Activated CD4-positive, alpha-beta T cell treated with anti-CD3 and anti-CD28 coated beads, Interleukin-2, Interleukin-6, amounts not matched to agents 100 ng/mL and 50 ng/mL, durations not matched to agents 16 hours and 8 hours (primary cell): ENCODE measurements at places on chromosomes 7 and 10.

DNA sequence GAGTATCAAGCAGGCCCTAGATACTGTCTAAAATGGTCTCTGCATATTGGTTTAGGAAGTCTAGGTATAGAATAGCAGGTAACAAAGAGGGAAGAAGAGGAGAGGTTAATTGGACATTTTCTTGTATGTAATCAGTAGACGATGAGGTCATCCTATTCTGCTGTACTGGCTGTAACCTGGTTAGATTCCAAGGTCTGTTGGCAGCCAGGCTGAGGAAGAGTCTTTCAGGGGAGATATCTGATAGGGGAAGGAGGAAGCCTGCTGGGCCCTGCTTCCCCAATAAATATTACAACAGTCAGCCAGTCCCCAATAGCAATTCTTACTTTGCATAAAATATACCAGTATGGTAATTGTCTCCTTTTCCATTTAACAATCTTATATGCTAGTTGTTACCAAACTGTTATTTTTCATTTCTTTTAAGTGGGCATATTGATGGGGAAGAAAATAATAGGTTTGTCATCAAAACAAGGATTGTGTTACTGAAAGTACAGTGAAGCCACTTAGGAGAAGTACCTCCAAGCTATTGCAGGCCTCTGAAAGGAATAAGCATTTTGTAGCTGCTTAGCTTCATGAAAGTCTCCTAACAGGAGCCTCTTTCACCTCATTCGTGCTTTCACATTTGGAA is 186.4 kb downstream of the LRRC4 start:
- no peak for DNase-seq

DNA sequence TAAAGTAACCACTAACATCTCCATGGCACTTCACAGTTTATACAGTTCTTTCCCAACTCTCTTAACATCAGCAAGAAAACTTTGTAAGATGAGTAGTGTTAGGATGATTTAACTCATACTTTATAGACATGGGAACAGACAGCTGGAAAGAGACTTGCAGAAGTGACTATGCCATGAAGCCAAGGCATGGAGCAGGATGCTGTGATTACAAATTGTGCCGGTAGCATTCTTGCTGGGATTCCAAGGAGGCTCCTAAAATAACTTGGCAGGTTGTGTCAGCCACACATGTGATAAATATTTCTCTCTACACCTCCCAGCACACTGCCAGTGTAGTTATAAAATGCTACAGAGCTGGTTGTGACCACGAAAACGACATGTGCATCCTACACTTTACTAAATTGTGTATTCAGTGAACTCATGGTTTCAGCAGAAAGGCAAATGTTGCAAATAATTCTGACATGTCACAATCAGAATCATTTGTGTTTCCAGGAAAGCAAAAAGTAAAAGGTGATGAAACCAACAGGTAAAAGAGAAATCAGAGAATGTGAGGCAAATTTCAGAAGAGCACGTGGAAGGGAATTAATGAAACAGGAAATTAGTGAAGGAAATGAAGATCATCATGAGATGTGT is 5.6 kb upstream of the CYP3A4 start:
- no peak for DNase-seq

GRCh38 chr7:48563334-48563733 is 361.0 kb upstream of the CDC14C start:
- DNase-seq: no peak

- DNase-seq: no peak
Observed at GRCh38 chr7:156356551-156356950, 284.0 kb upstream of the RNF32 start.

DNA sequence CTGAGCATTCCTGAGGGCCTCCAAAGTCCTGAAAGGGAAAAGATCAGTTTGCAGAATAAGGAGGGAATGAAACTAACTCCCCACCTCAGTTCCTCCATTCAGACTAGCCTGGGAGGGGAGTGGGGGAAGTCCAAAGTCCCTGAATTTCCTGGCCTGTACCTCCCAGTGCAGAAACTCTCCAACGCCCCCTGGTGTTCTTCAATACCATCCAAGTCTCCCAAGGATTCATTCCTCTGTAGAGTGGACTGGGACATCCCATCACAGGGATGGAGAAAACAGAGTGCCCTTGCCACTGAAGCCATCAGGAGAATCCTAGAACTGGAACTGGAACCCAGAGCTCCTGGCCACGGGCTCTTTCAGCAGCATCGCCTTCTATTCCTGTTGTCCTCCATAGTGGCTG is 1.6 kb upstream of the COL13A1 start:
- DNase-seq: peak; percentile 15

- DNase-seq: no peak
Observed at GRCh38 chr10:5484205-5484604, 15.2 kb downstream of the CALML5 start.

DNA sequence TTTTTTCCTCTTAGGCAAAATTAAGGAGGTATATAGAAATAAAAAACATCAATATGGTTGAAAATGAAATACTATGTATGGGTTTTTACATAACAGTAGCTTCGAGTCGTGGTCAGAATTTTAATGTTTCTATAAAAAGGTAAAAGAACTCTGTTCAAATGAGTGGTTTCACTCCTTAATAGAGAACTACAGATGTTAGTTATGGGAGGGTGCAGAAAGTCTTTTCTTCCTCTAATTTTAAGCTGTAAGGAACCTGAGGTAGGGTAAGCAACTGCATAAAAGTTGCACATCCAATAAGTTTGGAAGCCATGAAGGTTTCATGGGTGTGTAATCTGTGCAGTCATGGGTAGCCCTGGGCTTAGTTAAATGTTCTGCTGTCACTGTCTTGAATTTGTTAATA is 141.3 kb downstream of the SUGCT start:
- no peak for DNase-seq

GRCh38 chr10:72335394-72336258 is 19.1 kb downstream of the DNAJB12 start:
- peak; percentile 64 for DNase-seq

- DNase-seq: no peak
Observed at GRCh38 chr7:72316148-72316547, 96.0 kb downstream of the CALN1 start.

DNA sequence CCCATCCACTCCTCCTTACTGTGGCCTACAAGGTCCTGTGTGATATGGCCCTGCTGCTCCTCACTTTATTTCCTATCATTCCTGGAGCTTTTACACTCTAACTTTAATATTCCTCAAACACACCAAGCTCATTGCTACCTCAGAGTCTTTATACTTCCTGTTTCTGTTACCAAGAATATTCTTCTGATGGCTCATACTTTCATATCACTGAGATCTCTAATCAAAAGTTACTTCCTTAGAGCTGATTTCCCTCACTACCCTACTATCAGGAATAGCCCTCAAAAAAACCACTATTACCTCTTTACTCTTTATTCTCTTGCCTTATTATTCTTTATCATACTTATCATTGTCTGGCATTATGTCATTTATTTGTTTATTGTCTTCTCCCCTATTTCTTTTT is 5.8 kb upstream of the PPP3CB start:
- DNase-seq: no peak

DNA sequence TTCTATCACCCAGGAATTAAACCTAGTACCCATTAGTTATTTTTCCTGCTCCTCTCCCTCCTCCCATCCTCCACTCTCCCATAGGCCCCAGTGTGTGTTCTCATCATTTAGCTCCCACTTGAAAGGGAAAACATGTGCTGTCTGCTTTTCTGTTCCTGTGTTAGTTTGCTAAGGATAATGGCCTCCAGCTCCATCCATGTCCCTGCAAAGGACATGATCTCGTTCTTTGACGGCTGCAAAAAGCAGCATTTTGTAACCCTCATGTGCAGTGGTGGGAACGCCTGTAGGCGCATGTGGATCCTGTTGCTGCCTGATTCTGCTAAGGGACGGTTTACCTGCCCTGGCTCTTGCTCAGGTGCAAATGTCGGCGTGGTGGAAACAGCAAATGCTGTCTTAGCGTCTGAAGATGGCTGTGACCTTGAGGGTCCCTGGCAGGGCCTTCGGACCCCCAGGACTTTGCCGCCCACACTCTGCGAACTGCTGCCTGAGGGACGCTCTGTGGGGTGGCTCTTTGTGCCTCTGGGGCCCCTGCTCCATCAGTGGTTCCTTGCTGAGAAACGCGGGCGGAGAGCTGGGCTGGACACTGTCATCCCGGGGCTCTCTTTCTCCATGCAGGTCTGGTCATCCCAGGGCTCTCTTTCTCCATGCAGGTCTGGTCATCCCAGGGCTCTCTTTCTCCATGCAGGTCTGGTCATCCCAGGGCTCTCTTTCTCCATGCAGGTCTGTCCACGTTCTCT is 5.6 kb upstream of the MTG1 start:
- DNase-seq: no peak
